Upper lobe of left lung (tissue), 6 donors: ENCODE measurements at places on chromosomes 7 and 10. TPM values are rescaled to one million over a fixed set of nuclear protein-coding genes. Genes with fewer than 3 reads are reported as not detected.

The SLC26A3 gene
- not detected for total RNA-seq

The ADAMTS14 gene
- total RNA-seq, result 0.59 TPM

- no peak overlapping the region for H3K27ac ChIP-seq
- no peaks in the 10 kb centered on the region for H3K4me1 ChIP-seq
- DNase-seq, result no peak
- H3K4me3 ChIP-seq, result no peak overlapping the region
- H3K27me3 ChIP-seq, result no peaks in the 10 kb centered on the region
- H3K36me3 ChIP-seq, result no peaks in the 10 kb centered on the region
Measured at GRCh38 chr10:69636626-69637605, 6.9 kb downstream of the FAM241B start.

DNA sequence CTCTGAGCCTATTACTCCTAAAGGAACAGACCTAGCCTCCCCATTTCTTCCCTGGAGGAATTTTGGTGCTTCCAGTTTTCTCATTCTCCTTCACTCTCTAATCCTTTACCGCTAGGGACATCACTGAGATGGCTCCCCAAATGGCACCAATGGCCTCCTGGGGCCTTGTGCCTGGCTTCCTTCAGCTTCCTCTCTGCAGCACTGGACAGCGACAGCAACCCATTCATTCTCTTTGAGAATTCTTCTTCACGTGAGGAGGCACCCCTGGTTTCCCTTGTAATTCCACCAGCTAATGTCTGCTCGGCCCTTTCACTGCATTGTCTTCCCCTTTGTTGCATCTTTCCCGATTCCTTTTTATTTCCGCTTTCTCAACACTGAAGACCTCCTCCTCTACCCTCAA, 24.6 kb upstream of the KDM7A start:
- H3K4me3 ChIP-seq, result no peak overlapping the region
- no peaks in the 10 kb centered on the region for H3K27me3 ChIP-seq
- no peak for DNase-seq

- no peaks in the 10 kb centered on the region for H3K4me1 ChIP-seq
- H3K27ac ChIP-seq, result no peak overlapping the region
- no peaks in the 10 kb centered on the region for H3K36me3 ChIP-seq
Measured at GRCh38 chr10:91517394-91517793, 107.2 kb downstream of the HECTD2 start.

- H3K36me3 ChIP-seq, result no peaks in the 10 kb centered on the region
- H3K4me1 ChIP-seq, result peaks cover 6% of the 10 kb centered on the region
- no peak overlapping the region for H3K4me3 ChIP-seq
- no peak for DNase-seq
Measured at GRCh38 chr7:151808400-151809145, 68.3 kb downstream of the PRKAG2 start.

DNA sequence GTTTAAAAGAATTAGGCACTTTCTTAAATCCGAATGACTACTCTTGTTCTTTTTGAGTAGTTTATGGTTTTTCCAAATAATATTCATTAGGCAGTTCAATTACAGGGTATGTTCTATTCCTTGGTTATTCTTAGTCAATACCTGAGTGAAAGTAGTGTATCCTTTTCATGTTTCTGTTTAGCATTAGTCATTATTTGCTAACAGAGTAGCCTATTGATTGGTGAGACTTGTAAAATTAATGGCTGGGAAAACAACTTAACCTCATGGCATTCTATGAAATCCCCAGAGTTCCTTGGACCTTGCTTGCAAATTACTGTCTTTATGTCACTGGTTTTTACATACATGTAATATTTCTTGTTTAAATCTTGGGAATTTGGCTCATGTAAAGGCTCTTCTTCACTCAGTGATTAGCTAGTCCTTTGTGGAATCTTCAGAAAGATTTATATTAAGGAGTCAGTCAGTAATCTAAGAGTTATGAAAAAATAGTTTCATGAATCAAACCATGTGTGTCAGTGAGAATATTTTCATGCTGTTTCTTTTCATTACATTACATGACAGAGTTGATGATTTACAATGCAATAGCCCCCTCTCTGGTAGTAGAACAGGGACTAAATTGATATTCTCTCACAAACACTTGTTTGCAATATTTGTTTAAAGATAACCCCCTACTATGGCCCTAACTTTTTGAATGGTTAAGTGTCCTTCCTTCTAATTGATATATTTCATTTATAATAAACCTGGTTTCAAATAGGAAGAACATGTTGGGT, 81.5 kb upstream of the LRRTM3 start:
- H3K36me3 ChIP-seq, result no peaks in the 10 kb centered on the region
- H3K27me3 ChIP-seq, result no peaks in the 10 kb centered on the region
- H3K27ac ChIP-seq, result no peak overlapping the region
- no peaks in the 10 kb centered on the region for H3K4me1 ChIP-seq

- peaks cover 35% of the 10 kb centered on the region for H3K4me1 ChIP-seq
- H3K4me3 ChIP-seq, result no peak overlapping the region
- no peak for DNase-seq
- peaks cover 12% of the 10 kb centered on the region for H3K36me3 ChIP-seq
- H3K27me3 ChIP-seq, result no peaks in the 10 kb centered on the region
- H3K27ac ChIP-seq, result no peak overlapping the region
Measured at GRCh38 chr10:103654925-103655324, 161.4 kb downstream of the NEURL1 start.

- H3K36me3 ChIP-seq, result no peaks in the 10 kb centered on the region
- H3K27me3 ChIP-seq, result no peaks in the 10 kb centered on the region
- DNase-seq, result no peak
- H3K27ac ChIP-seq, result no peak overlapping the region
- no peak overlapping the region for H3K4me3 ChIP-seq
Measured at GRCh38 chr7:46179061-46179610, 258.1 kb upstream of the IGFBP3 start.
